ENCODE measurements at places on chromosomes 4 and X. TPM values are rescaled to one million over a fixed set of nuclear protein-coding genes. Genes with fewer than 3 reads are reported as not detected.

DNA sequence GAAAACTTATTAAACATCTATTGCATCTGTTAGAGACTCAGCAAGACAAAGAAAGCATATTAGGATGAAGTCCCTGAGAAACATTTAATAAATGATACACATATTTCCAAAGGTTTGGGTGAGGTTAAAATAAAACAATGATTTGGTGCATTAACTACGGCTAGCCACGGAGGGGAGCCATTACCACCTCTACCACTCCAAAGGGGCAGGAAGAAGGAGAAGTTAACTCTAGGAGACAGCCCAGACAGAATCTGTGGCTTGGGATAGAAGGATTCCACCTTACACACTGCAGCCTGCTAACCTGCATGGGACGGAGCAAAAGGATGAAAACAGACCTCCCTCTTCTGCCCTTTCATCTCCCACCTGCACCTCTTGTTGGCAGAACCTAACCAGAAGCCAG, 189.1 kb upstream of the C1QTNF7 start:
- no peak for DNase-seq

DNA sequence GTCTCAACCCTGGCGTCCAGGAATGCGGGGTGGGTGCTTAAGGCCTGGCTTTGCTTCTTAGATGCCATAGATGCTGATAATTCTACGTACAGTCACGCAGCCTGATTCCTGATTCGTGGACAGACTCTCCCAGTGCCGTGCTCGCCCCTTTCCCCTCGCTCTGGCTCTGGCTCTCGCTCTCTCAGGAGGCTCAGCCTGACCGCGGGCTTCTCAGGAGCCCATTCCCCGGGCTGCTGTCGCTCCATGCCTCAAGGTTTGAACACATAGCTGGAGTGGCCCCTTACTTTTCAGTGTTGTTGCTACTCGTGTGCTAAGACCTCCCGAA, 59.2 kb upstream of the ZC4H2 start:
- no peak for DNase-seq

DNA sequence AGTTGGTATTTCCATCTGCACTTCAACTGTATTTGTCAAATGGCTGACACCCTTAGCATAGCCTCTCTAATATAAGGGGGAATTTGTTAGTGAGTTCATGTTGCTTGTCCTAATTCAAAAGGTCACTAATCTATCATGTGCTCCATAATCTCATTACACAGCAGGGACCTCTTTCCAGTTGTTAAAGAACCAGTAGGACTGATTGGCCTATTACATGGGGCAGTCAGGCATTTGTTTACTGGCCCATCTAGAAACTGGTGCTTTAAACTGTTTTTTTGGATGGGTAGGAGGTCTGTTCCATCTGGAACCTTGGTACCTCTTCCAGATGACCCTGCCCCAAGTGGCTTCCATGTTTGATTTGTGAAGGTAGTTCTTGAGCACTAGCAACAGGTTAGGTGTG, 11.4 kb downstream of the ANK2 start:
- no peak for DNase-seq

- DNase-seq, result no peak
Measured at GRCh38 chr4:170705907-170706306, 616.2 kb upstream of the AADAT start.

DNA sequence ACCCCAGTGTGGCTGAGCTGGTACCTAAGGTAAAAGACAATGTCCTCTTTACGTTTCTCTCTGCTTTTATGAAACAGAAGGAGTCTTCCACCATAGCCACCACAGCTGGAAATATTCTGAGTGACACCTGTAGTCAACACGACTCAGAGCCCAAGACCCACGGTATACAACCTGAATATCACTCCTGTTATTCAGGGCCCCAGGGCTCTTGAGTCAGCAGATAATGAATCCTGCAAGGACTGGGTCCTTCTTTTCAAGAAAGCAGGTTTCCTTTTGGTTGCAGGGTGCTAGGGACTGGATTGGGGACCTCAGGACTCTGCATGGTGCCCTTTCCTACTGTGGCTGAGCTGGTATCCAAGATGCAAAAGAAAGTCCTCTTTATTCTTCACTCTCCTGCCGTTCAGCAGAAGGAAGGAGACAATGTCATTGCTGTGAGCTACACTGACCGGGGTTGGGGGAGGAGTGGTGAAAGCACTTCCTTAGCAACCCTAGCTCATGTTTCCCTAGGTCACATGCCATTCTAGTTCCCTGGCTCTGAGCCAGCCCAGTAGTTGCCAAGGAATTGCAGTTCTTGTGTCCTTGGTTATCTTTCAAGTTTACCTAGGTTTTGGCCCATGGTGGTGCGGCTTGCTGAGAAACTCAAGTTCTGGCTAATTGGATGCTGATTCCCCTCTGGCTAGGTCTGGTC, 23.7 kb upstream of the UNC5C start:
- no peak for DNase-seq

Gene EXOC1L
- not detected for total RNA-seq

- no peak for DNase-seq
Measured at GRCh38 chrX:2584251-2585157, 83.7 kb upstream of the DHRSX start.

- DNase-seq, result no peak
Measured at GRCh38 chr4:152678841-152679240, 956 bp downstream of the TMEM154 start.

- no peak for DNase-seq
Measured at GRCh38 chrX:140713174-140713539, 3.6 kb downstream of the LINC00632 start.

DNA sequence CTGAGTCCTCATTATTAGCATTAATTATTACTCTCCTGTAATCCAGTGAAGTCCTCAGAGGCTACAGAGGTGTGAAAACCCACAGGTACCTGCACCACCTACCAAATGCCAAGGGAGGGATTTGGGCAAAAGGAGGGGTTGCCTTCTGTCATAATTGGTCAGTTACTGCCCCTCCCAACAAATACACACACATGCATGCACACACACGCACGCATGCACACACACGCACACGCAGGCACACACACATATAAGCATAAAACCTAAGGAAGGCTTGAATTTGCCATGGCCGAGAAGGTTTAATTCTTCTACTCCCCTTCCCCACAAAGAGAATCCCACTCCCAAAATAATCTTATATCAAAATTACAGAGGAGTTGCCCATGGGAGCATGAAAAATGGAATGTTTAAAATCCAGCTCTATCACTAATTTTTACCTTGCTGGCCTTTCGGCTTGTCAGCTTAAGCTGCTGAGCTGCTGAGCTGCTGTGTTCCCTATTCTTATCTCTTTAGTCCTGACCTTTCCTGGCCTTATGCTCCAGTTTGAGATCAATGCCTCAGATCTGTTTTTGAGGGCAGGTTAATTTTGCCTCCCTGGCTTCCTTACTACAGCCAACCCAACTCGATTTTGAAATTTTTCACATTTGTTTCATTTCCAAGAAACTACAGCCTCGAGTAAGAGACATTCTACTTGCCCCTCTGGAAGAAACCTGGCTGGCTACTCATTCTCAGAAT, 95.0 kb downstream of the CAMK2D start:
- DNase-seq, result no peak

DNA sequence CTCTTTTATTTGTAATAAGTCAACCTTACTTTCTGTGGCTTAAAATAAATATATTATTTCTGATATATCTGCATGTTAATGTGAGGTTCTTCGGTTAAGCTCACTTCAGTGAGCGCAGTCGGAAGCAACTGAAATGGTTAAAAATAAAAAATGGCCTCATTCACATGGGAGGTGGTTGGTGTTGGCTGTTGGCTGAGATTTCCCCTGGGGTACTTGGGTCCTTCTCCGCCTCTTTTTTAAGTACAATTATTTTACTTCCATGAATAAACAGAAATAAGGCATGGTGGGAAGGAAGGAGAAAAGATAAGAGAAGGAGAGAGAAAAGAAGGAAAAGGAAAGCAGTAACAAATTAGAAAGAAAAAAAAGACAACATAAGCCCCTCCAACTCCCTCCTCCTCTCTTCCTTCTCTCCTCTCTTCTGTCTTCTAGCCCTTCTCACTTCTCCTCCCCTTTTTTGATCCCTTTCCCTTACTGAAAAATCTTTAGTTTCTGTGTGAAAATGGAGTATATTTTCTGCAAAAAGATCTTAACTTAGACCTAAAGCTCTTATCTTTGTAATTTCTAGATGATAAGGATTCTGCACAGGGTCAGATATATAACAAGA, 19.7 kb upstream of the CXCL3 start:
- no peak for DNase-seq

DNA sequence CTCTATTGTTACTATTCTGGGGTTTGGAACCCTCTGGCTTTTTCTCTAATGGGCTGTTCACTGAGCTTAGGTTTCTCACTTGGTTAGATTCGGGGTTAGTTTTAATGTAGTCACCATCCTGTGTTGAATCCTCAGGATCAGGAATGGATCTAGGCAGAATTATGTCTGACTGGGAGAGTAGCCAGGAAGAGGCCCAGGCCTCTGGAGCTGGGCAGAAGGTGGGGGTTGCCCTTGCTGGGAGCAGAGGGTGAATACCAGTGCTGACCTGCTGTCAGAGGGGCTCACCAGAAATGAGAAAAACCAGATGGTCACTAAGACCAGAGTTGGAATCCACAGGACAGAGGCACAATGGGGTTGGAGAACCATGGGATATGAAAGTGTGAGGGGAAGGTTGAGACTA, 126.6 kb upstream of the SLC4A4 start:
- DNase-seq, result no peak

GRCh38 chrX:18890724-18891547, 93.0 kb downstream of the PHKA2 start:
- DNase-seq, result no peak

Gene STX18
- 24.2 TPM for total RNA-seq

DNA sequence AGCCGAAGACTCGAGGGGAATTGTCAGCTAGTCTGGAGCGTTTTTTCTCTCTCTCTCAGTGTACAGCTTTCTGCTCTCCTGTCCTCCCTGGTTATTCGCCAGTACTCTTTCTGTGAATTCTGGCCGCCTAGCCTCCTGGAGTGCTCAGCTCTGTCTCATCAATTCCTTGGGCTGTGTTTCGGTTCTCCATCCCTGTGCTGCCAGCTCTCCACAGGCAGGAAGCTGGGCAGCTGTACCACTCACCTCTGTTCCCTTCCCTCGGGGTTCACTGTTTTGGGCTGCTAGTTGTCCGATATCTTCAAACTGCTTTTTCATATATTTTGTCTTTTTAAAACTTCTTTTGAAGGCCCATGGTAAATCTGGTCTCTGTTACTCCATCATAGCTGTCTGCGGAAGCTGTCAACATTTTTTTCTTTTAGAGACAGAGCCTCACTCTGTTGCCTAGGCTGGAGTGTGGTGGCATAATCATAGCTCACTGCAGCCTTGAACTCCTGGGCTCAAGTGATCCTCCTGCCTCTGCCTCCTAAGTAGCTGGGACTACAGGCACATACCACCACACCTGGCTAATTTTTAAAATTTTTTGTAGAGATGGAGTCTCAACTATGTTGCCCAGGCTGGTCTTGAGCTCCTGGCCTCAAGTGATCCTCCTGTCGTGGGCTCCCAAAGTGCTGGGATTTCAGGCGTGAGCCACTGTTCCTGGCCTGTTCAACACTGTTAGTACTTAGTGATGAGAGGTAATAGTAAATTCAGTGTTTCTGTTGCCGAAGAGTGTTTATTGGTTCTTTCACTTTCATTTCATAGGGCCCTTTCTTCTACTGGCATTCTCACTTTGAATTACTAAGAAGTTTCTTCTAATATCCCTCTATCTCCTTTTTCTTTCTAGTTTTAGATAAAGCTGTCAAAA, 18.6 kb downstream of the ZCCHC4 start:
- DNase-seq, result no peak

DNA sequence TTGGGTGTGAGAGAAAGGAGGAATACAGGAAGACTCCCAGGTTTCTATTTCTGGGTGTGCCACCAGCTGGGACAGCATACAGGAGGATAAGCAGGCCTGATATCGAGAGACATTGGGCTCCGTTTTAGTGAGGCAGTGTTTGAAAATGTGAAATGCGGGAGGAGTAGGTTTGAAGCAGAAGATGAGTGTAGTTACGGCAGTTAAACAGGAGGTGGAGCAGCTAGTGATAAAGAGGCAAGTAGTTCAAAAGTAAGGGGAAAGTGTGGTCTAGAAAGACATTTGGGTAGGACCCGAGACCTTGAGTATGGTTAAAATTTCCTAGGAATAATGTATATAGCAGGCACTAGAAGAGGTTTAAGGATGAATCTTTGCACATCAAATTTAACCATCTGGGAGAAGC, 42.4 kb downstream of the DCUN1D4 start:
- DNase-seq, result no peak

DNA sequence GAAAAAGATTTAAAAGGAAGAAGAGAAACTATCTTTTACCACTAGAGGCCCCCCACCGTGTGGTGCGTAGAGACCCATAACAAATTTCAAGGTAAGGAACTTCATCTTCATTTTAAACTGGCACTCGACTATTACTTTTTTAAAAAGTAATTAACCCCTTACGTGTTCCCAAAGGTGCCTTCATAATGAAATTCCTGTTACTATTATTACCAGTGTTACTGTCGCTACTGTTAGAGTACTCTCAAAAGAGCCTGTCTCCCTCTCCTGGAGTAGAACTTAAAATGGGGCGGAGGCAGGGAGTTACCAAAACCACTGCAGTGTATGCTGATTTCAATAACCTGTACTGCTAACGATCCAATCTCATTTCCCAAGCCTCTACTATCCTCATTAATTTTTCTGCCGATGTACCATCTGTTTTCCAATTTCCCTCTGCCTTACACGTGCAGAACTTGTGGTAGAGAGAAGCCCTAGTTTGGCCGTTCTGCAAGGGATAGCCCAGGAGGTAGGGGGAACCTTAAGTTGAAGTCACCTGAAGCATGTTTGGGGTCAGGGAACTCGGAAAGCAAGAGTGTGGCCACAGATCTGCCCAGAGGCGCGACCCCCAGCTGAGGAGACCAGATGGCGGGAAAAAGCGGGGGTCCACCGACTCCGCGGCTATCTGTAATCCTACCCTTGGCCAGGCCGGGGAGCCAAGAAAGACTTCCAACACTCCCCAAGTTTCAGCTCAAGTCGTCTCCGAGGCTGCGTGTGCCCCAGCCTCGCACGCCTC, 720 bp upstream of the STK26 start:
- DNase-seq, result peak; percentile 6

- DNase-seq, result no peak
Measured at GRCh38 chrX:40010550-40011321, 87.0 kb downstream of the BCOR start.

Gene PNMA3
- 9.9 TPM for total RNA-seq

DNA sequence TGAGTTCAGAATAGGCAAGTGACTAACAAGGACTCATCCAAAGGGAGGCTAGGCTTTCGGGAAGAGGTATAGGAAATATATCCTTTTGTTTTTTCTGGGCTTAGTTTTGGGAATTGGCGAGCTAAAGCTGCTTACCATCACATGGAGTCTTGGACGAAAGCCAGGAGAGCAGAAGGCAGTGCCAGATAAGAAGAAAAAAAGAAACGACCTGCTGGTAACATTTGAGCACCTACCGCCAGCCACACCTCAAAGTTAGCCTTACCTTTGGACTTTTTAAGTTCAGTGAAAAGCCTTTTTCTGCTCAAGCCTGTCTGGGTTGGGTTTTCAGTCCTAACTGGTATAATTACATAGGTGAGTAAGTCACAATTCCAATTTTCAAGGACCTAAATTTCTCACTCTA, 85.1 kb upstream of the LCORL start:
- no peak for DNase-seq

Measured in T-cell (primary cell).